ENCODE measurements at places on chromosomes 3 and 15.

GRCh38 chr3:12286927-12287726 is 1.7 kb upstream of the PPARG start:
- no peak for DNase-seq

- no peak for DNase-seq
Observed at GRCh38 chr3:49122451-49122850, 1.8 kb upstream of the USP19 start.

- DNase-seq, result no peak
Observed at GRCh38 chr15:71344316-71344715, 229.0 kb downstream of the THSD4 start.

- DNase-seq, result no peak
Observed at GRCh38 chr3:101292027-101292426, 28.3 kb downstream of the IMPG2 start.

DNA sequence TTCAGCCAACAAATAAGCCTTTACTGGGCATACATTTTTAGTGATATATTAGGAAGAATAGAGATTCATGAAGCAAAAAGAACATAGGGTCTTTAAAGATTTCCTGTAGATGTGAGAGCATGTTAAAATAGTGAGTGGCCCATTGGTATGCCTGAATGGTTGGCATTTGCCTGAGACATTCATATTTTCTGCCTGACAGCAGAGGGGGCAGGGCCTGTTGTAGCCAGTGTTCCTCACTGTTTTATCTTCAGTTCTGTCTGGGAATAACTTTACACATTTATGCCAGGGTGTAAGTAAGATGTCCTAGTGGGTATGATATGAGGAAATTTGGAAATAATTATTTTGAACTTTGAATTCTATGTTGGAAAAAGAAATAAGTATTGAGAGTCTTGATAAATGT is 704.7 kb upstream of the ARPP21 start:
- DNase-seq, result no peak

DNA sequence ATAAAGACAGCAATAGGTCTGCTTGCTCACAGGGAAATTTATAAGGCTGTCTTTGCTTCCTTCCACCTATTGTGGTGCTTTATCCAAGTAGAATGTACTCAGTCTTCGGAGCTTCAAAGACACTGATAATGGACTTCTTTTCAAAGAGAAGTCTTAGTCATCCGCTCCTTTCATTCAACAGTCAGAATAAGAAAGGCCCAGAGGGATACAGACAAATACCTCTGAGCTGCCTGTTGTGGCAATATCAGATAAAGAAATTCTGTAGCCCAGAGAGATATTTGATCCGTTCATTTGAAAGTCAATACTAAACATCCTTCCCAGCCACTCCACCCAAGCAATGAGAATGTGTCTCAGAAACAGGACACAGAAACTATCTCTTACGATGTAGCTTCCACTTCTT is 110.0 kb downstream of the FHIT start:
- DNase-seq, result peak; percentile 22

DNA sequence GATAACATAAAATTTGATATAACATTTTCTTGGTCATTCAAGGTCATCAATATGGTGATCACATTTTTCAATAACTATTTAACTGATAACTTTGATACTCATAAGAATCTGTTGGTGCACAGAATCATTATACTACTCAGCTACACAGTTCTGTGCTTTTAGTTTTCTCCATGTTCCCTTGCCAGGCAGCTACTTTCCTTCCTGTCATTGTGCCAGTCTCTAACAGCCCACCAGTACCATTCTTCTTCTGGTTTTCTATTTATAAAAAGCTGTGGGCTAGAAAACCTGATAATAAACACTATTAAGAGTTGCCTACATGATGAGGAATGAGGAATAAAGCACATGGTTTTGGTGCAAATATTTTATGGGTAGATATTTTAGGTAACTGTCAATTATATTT is 77.6 kb downstream of the C3orf80 start:
- no peak for DNase-seq

Measured in H7 (cell line).